Omental fat pad (tissue), 4 donors: ENCODE measurements at places on chromosomes 2 and 18.

DNA sequence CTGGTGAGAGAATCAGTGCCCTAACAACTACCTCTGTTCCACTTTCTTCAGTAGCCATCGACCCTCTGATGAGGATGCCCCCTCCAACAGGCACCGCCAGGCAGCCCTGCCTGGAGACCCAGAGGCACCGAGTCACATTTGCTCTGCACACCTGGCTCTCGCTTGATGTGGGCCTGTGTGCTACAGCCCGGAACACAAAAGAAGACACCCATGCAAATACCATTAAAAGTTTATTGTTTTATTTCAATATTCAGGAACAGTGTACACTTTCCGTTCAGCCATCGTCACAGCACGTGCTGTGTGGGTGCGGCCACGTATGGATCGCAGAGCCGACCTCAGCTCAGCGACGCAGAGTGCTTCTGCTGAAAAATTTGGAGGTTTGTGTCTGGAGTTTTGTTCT lies 154.0 kb downstream of the MBP start:
- no peak for DNase-seq

- DNase-seq: no peak
Observed at GRCh38 chr2:138516030-138516704, 14.6 kb downstream of the SPOPL start.

DNA sequence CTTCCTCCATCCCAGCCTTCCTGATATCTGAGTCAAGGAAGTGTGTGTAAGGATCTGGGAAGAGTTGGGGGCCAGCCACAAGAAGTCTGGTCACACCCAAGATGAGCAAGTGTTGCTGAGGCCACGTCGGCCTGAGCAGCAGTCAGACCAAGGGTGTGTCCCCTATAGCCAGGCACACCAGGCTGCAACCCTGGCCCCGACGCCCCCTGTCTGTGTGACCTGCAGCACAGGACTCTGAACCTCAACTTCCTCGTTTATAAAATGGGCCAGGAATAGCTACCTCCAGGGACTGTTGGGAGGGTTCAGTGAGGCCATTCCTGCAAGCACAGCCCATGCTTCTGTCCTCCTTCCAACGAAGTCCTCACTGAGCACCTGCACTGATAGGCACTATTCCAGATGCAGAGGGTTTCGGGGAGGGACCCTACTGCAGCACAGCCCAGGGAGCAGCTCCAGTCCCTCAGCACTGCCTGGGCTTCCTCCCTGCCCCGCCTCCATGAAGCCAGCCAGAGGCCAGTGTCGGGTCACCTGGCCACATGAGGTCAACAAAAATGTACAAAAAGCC lies 13.3 kb downstream of the LIMS2 start:
- DNase-seq: no peak

DNA sequence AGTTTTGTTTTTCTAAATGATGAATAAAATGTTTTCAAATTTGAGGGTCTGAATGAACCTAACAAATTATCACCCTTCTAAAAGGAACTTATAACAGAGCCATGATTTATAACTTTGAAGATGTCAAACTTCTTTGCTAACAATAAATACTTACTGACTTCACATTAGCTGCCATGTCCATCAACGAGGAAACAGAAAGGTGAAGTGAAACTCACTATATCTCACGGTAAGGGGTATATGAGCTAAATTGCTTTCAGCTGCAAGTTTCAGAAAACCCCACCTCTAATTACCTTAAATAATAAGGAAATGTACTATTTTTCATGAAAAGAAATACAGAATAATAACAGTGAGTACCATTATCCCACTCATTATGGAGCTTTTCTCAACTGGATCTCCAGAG lies 350.8 kb upstream of the NT5C1B start:
- DNase-seq: no peak

- no peak for DNase-seq
Observed at GRCh38 chr2:12584338-12584737, 132.4 kb upstream of the TRIB2 start.

DNA sequence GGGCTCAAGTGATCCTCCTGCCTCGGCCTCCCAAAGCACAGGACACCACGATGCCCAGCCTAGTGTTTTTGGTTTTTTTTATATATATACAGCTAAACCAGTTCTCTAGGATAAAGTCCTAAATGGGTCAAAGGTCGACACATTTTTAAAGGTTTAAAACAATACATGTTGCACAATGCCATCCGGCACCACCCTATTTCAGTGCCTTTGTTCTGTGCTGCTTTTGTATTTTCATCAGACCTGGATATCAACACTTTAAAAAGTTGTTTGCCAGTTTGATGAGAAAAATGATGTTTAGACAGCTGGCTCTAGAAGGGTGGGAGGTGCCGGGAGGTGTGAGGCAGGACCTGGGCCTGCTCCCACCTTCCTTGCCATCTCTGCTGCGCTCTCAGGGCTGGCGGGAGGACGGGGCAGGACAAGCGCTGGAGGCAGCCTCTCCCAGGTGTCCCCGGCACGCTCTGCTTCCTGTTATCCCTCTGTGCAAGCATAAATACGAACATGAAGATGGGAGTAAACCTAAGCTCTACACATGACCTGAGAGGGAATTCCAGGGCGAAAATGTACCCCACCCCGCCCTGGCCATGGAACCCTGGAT lies 103.7 kb downstream of the HS6ST1 start:
- no peak for DNase-seq

DNA sequence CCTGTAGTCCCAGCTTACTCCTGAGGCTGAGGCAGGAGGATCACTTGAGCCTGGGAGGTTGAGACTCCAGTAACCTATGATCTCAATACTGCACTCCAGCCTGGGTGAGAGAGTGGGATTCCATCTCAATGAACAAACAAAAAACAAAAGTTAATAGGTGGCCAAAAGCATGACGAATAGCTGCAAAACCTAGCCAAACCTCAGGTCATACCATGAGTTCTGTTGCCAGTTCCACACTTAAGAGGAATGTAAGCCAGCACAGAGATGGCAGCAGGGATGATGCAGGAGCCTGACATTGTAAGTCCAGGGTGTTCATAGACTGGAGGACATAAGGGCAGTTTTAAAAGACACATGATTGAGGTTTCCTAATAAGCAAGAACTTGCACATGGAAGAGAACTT lies 55.3 kb upstream of the RMDN2 start:
- no peak for DNase-seq

DNA sequence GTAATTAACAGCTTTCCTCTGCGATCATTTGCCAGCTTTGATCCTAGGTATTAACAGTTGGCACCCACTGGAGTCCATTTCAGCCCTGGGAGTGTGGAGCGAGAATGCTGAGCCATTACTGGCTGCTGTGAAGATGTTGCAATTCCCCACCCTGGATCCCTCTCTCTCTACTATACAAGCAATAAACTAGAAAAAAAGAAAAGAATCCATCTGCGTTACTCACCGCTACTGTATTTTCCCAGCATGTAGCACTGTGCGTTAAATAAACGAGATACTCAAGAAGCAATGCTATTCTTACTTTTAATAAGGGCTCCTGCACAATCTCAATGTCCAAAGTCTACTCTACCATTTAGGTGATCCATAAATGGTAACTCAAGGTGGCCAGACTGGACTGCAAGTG lies 8.5 kb downstream of the RTTN start:
- DNase-seq: no peak

- DNase-seq: no peak
Observed at GRCh38 chr2:173574324-173575112, 219.8 kb downstream of the CDCA7 start.

GRCh38 chr2:67798541-67799160 lies 264.2 kb downstream of the C1D start:
- no peak for DNase-seq

DNA sequence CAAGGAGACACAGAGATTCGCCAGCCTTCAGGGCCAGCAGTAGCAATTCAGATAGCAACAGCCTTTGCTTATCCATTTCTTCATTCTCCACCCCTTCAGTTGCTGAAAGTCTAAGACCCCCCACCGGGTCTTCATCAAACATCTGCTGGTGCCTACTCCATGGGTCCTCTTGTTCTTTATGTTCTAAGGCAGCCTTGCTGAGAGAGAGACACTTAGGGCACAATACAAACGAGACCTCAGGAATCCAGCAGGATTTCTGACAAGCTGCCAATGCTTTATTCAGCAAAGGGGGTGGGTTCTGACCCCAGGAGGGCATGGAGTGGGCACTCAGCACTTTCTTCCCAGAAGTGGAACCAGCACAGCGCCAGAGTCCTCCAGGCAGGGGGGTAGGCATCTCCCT lies 36.2 kb upstream of the CNGA3 start:
- no peak for DNase-seq

DNA sequence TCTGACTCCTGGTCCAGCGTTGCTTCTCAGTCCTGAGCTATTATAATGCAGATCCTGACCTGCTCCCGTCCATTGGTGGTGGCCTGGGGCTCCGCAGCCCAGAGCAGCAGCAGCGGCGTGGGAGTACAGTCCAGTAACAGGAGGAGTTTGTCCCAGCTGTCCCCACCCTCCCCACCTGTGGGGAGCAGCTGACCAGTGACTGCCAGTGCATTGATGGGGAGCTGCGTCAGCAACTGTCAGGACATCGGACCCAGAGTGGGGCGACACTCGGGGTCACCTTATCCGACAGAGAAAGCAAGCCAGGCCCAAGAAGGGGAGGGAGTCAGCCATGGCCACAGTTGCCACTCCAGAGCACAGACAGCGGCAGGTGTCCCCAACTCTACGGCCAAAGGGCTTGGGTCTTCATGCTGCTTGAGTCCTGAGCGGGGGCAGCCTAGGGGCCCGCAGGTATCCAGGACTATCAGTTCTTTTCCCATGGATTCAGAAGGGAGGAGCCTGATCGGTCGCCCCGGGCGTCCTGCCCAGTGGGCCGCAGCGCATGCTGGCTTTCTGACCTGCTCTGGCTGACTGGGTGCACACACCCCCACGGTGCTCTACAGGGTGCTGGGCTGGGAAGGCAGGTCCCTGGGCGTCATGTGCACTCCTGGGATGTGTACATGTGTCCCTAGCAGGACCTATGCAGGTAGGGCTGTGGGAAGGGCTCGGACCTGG lies 29.7 kb downstream of the DNMT3A start:
- DNase-seq: no peak

DNA sequence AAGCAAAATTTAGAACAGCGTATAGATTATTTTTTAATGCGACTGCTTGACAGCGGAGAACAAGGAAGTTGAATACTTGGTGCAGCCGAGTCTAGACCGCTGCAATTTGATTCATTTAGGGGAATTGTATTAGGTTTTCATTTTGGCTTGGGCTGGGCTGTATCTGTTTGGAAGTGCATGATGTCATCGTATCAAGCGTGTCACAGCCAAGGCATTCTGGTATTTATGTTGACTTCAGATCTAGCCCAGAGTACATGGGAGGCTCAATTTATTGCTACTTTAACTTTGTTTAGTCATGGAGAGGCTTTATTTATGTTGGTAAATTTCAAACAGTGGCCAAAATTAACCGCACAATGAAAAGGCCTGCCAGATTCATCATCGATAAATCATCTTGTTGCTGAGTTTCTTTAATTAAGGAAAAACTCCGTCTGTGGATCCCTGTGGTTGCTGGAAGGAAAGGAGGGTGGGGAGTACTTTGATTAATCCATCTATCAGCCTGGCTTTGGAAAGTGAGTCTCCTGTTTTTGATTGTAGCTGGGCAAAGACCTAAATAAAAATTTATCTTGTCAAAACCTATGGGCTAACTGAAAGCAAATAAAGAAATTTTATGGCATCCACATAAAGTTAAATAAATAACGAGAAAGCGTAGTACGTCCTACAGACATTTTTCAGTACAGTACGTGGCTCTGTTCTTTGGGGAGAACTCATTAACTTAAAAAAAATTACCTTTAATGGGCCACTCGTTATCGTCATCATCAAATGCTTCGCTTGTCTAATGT lies 230.4 kb upstream of the SPRED2 start:
- DNase-seq: no peak

- no peak for DNase-seq
Observed at GRCh38 chr2:239958473-239958765, 66.7 kb downstream of the NDUFA10 start.

- DNase-seq: no peak
Observed at GRCh38 chr2:151727593-151728552, 6.4 kb downstream of the NEB start.

GRCh38 chr2:156151351-156151750 lies 181.2 kb downstream of the NR4A2 start:
- DNase-seq: no peak

- DNase-seq: no peak
Observed at GRCh38 chr2:81495556-81495955, 1191.0 kb upstream of the LRRTM1 start.

GRCh38 chr2:64785245-64785644 lies 131.5 kb upstream of the SERTAD2 start:
- DNase-seq: no peak

GRCh38 chr2:106307860-106308259 lies 113.8 kb upstream of the UXS1 start:
- DNase-seq: no peak

DNA sequence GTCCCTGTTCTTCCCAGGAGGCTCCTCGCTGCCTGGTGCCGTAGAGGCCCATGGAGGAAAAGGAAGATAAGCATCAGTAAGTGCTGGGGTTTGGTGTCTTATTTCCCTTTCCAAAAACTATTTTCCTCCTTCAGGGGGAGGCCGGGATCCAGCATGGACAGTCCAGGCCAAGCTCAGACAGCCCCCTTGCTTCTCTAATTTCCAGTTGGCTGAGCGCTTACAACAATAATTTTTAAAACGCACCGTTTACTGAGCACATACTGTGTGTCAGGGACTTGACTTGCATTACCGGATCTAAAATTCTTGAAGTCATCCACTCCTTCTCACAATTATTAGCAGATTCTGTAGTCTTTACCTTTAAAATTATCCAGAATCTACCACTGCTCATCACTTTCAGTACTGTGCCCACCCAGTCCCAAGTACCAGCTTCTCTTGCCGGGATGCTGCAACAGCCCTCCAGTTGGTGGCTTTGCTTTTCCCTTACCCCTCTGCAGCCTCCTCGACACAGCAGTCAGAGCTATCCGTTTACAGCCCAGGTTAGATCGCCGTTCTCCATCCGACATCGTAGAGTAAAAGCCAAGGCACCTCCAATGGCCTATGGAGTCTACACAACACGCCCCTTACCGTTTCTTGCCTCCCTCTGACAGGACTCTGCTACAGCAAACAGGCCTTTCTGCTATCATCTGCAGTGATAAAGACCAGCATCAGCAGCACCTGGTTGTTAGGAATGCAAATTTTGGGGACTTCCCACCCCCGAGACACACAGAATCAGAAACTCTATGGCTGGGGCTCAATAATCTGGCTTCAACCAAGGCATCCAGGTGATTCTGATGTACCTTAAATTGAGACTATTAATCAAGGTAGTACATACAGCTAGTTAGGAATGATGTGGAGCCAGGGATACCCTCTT lies 75.2 kb upstream of the TSPYL6 start:
- DNase-seq: no peak

- DNase-seq: no peak
Observed at GRCh38 chr2:197205585-197206215, 104.9 kb downstream of the ANKRD44 start.
